Psoas muscle (tissue), 8 donors: ENCODE measurements at places on chromosomes 16 and 17. TPM values are rescaled to one million over a fixed set of nuclear protein-coding genes. Genes with fewer than 3 reads are reported as not detected.

The PIK3R6 gene
- 0.58 TPM for total RNA-seq

The CCL8 gene
- 0.42 TPM for total RNA-seq

The ZNF469 gene
- 0.25 TPM for total RNA-seq

The DRC7 gene
- total RNA-seq = not detected

The KLHDC4 gene
- 14.7 TPM for total RNA-seq

The LGALS9B gene
- not detected for total RNA-seq

The ICAM2 gene
- total RNA-seq = 22.5 TPM

The KRTAP17-1 gene
- not detected for total RNA-seq

The HSF4 gene
- 57.3 TPM for total RNA-seq

The JMJD6 gene
- 54.2 TPM for total RNA-seq

The RHBDL1 gene
- 0.41 TPM for total RNA-seq

The MYH11 gene
- total RNA-seq = 26.4 TPM

The CDK5R1 gene
- total RNA-seq = 3.0 TPM

The ACSM2A gene
- total RNA-seq = 0.24 TPM

The ABCA9 gene
- 4.2 TPM for total RNA-seq

The HBA1 gene
- total RNA-seq = 1,513 TPM

The ENKD1 gene
- 6.7 TPM for total RNA-seq

The SSTR5 gene
- total RNA-seq = not detected

The HAS3 gene
- total RNA-seq = 0.86 TPM

The CASKIN2 gene
- 26.7 TPM for total RNA-seq

The OTOP3 gene
- not detected for total RNA-seq

The MT1A gene
- 7.2 TPM for total RNA-seq

The SLC13A2 gene
- total RNA-seq = not detected

The PLCG2 gene
- total RNA-seq = 3.2 TPM
